SK-N-SH (cell line): ENCODE measurements at places on chromosomes 6 and 20. TPM values are rescaled to one million over a fixed set of nuclear protein-coding genes. Genes with fewer than 3 reads are reported as not detected.
A peak's percentile ranks its signal among the peaks of the same experiment; 100 is the strongest.

DNA sequence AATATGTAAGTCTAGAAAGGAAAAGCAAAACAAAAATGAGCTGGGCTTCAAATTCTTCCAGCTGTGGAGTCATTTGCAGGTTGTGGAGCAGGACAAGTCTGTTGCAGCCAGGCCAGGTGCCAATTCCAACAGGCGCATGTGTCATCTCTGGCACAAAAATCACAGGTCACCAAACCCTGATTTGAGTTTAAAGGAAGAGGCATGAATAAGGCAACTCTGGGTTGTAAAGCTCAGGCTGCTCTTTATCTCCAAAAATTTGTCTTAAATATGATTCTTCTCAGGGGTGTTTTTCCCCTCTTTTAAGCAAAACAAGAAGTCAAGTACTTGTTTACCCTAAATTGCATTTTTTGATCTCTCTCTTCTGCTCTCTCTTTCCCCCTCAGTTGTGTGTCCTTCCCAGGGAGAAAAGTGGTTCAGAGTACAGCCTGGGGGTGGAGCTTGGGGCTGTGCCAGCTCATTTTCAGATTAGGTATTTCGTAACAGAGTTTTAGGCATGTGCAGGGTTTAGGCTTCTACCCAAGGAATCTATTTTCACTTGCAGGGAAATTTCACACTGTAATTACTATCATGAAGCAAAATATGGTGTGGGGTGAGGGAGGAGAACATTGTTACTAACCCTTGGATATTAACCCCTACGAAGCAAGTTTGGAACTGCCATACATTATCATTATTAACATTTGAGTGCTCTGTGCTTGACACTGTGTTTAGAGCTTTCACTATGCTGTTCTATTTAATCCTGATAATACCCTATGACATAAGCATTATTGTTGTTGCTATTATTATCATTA lies 8.3 kb upstream of the NCOA3 start:
- no peaks in the 10 kb centered on the region for H3K27me3 ChIP-seq
- no peaks in the 10 kb centered on the region for H3K36me3 ChIP-seq
- DNase-seq = peak; percentile 52
- H3K27ac ChIP-seq = peak overlapping the region; percentile 43
- peaks cover 8% of the 10 kb centered on the region for H3K4me1 ChIP-seq

DNA sequence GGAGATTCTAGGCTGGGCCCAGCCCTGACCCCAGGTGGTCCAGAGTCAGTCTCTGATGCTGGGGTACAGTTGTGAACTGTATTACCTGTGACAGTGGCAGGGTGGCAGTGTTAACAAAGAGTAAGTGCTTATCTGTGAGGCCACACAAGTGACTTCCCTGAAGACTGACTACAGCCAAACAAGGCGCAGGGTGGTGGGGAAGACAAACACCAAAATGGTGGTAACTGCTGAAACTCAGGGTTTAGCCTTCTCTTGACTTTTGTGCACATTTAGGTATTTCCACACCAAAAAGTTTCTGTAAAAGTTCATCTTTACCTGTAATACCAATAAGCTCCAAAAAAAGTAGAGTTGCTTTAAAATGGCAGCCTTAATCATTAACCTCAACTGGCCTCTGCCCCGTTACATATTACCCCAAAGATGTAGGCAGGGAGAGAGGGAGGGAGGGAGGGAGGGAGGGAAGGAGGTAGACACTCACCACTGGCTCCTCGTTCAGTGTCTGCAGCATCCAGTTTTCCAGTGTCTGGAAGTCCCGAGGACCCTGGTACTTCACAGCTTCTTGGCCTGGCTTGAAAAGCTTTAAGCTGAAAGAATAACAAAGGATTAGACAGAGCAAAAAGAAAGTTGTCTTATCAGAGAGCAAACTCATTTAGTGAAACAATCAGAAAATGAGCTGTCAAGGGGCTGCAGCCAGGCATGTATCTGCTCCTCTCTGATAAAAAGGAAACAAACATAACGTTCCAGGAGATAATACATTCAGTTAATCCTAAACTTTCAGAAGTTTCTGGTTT lies 11.3 kb downstream of the TXNDC5 start:
- H3K27me3 ChIP-seq = no peaks in the 10 kb centered on the region
- peaks cover 92% of the 10 kb centered on the region for H3K36me3 ChIP-seq
- no peak overlapping the region for H3K27ac ChIP-seq
- H3K4me1 ChIP-seq = no peaks in the 10 kb centered on the region
- no peak overlapping the region for H3K4me3 ChIP-seq
- no peak for DNase-seq

GRCh38 chr20:42461965-42462593 lies 727.6 kb downstream of the PTPRT start:
- no peak overlapping the region for H3K4me3 ChIP-seq
- H3K27ac ChIP-seq = no peak overlapping the region
- H3K36me3 ChIP-seq = no peaks in the 10 kb centered on the region
- H3K27me3 ChIP-seq = no peaks in the 10 kb centered on the region

DNA sequence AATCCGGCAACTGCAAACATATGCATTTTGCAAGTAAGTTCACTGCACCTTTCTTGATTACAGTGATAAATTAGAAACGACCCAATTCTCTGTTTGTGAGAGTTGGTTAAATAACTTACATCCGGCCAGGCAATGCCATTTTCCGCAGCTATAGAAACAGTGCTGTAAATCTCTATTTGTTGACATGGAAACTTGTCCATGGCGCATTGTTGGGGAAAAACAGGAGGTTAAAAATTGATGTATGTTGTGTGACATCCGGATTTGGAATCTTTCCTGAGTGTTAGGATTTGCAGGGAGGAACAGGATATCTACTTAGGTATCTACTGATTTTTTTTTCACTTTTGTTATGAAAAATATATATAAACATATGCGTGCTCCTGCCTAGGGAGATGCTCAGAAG lies 66.5 kb downstream of the DLGAP4 start:
- no peaks in the 10 kb centered on the region for H3K4me1 ChIP-seq
- H3K4me3 ChIP-seq = no peak overlapping the region
- no peak overlapping the region for H3K27ac ChIP-seq
- H3K36me3 ChIP-seq = no peaks in the 10 kb centered on the region
- H3K27me3 ChIP-seq = no peaks in the 10 kb centered on the region
- DNase-seq = no peak

GRCh38 chr6:120951258-120951657 lies 383.0 kb downstream of the TBC1D32 start:
- no peak overlapping the region for H3K27ac ChIP-seq
- no peak for DNase-seq
- no peaks in the 10 kb centered on the region for H3K4me1 ChIP-seq
- no peaks in the 10 kb centered on the region for H3K36me3 ChIP-seq
- H3K4me3 ChIP-seq = no peak overlapping the region

- no peaks in the 10 kb centered on the region for H3K4me1 ChIP-seq
- DNase-seq = no peak
- H3K27me3 ChIP-seq = no peaks in the 10 kb centered on the region
- H3K27ac ChIP-seq = no peak overlapping the region
These were observed 32.5 kb upstream of the TGM2 start for GRCh38 chr20:38197619-38198018.

- H3K36me3 ChIP-seq = no peaks in the 10 kb centered on the region
- no peaks in the 10 kb centered on the region; the same call in 1 of the 2 replicates for H3K4me1 ChIP-seq
- DNase-seq = no peak
- H3K27me3 ChIP-seq = no peaks in the 10 kb centered on the region
- 0 out of 2 replicates have a peak overlapping the region, but pooled peaks have one; percentile 5 for H3K27ac ChIP-seq
- no peak overlapping the region for H3K4me3 ChIP-seq
These were observed 3.7 kb downstream of the AK9 start for GRCh38 chr6:109687271-109687761.

DNA sequence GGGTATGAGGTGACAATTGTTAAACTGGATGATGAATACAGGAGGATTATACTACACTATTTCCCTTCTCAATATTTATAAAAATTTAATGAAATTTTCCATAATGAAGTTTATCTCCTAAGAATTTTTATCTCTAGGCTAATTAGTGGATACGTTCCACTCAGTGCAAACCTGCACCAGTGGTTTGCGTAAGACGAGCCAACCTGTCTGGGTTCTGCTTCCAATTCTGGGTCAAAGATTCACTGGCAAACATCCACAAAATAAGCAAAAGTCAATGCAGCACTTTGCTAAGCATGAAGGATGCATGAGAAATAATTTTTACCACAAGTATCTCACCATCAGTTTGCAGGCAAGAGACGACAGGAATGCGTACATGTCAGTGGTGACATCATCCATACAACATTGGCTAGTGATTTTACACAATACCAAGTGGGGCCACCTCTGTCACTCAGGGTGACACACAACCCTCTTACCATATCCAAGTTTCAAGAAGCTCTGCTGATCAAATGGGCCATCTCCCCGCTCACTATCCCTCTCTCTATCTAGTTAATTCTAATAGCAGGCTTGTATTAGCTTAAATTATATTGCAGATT lies 51.7 kb downstream of the FAM50B start:
- no peaks in the 10 kb centered on the region for H3K36me3 ChIP-seq
- H3K27me3 ChIP-seq = no peaks in the 10 kb centered on the region
- no peak for DNase-seq
- no peak overlapping the region for H3K4me3 ChIP-seq
- no peak overlapping the region for H3K27ac ChIP-seq

DNA sequence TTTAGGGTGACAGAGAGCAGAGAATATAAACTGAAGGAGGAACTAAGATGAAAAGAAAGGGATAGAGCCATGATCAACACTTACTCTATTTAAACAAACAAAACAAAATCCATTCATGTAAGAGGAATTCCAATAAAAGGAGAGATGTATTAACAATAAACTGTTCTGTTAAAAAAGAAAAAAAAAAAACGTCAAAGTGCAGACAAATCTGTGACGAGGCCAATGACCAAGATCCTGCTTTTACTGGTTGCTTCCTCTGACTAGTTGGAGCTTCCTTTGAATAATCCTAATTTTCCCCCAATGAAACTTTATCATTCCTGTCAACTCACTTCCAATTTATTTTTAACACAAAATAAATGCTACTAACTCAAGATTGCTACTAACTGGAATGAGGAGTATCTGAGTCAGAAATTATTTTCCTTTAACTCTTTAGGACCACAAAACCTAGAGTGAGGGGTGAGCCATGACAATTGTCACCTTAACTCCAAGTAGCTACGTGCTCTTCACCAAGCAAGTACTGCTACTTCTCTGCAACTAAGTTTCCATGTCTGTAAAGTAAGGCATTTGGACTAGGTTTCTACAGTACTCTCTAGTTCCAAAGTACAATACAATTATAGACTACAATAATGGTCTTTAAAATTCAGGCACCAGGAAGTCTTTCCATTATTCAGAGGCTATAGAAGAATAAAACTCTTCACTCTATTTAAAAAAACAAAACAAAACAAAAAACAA lies 152.0 kb downstream of the PTPRK start:
- peak overlapping the region; percentile 27; the same call in 1 of the 2 replicates for H3K27ac ChIP-seq
- H3K4me1 ChIP-seq = peaks cover 16% of the 10 kb centered on the region; the same call in 1 of the 2 replicates
- DNase-seq = no peak
- no peak overlapping the region for H3K4me3 ChIP-seq
- no peaks in the 10 kb centered on the region for H3K36me3 ChIP-seq
- H3K27me3 ChIP-seq = no peaks in the 10 kb centered on the region

GRCh38 chr6:8110117-8110721 lies 7.9 kb upstream of the EEF1E1 start:
- no peaks in the 10 kb centered on the region; the same call in 1 of the 2 replicates for H3K4me1 ChIP-seq
- no peak overlapping the region for H3K4me3 ChIP-seq
- H3K27me3 ChIP-seq = no peaks in the 10 kb centered on the region
- DNase-seq = no peak
- no peak overlapping the region for H3K27ac ChIP-seq

DNA sequence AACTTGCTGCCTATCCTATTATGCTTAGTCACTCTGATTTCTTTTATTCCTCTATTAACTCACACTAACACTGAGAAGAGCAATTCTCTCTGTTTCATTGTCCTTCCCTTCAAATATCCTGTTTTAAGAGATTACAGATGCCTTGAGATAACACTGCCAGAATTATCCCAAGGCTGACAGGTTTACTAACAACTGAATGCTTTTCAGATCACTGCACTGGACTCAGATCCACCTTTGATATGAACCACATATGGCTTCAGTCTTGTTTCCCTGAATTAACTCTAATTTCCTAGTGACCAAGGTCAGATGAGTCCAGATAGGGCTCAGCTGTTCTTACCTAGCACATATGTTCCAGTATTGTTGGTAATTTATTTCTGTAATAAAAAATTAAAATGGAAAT lies 633.1 kb downstream of the GRIK2 start:
- H3K27ac ChIP-seq = peak overlapping the region; percentile 47
- H3K4me1 ChIP-seq = no peaks in the 10 kb centered on the region; the same call in 1 of the 2 replicates
- DNase-seq = peak; percentile 4
- no peaks in the 10 kb centered on the region for H3K36me3 ChIP-seq
- no peak overlapping the region for H3K4me3 ChIP-seq
- no peaks in the 10 kb centered on the region for H3K27me3 ChIP-seq

GRCh38 chr6:110814102-110815014 lies 911 bp downstream of the CDK19 start:
- H3K27me3 ChIP-seq = no peaks in the 10 kb centered on the region
- H3K27ac ChIP-seq = peak overlapping the region; percentile 99
- no peaks in the 10 kb centered on the region for H3K36me3 ChIP-seq
- DNase-seq = peak; percentile 78
- H3K4me3 ChIP-seq = peak overlapping the region; percentile 79

DNA sequence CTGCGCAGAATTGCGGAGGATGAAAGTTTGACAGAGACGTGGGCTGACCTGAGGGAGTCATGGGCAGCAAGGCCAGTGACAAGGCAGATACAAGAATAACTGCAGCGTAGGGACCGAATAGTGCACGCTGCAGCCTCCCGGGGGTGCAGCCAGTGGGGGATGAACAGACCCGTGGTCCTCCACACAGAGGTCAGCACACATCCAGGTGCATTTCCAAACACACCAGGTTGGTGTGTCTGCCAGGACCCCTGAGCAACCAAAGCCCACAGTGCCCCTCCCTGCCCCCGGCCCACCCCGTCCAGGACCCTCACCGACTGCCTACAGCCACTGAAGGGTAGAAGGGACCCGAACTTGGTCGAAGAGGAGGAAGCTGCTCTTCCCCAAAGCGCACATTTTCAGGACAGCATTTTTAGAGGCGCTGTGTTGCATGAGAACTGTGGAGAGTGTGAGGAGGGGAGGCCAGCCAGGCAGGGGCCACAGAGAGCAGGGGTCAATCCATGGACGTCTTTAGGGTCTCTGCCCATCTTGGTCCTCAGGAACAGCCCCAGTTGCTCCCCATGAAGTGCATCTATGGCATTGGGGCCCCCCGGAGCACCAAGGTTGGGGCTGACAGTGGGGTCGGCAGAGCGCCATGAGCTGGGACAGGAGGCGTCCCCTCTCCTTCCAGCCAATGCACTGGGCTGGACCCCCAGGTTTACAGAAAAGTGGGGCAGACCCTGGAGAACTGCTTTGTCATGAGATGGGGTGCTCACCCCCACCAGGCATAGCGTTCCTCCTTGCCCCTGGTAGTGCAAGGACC lies 157.8 kb upstream of the AFDN start:
- peaks cover 6% of the 10 kb centered on the region; the same call in 1 of the 2 replicates for H3K4me1 ChIP-seq
- H3K36me3 ChIP-seq = no peaks in the 10 kb centered on the region
- H3K27ac ChIP-seq = no peak overlapping the region

MAP3K7 gene
- 21.1 and 28.8 TPM in 2 replicates for polyA plus RNA-seq
